Stimulated activated CD4-positive, alpha-beta T cell treated with anti-CD3 and anti-CD28 coated beads, Interleukin-1b, Interleukin-23, amount 100 ng/mL, for 4 hours (primary cell): ENCODE measurements at places on chromosomes 2 and 18.

- DNase-seq, result no peak
These were observed 349.7 kb upstream of the ST6GAL2 start for GRCh38 chr2:107235491-107236254.

DNA sequence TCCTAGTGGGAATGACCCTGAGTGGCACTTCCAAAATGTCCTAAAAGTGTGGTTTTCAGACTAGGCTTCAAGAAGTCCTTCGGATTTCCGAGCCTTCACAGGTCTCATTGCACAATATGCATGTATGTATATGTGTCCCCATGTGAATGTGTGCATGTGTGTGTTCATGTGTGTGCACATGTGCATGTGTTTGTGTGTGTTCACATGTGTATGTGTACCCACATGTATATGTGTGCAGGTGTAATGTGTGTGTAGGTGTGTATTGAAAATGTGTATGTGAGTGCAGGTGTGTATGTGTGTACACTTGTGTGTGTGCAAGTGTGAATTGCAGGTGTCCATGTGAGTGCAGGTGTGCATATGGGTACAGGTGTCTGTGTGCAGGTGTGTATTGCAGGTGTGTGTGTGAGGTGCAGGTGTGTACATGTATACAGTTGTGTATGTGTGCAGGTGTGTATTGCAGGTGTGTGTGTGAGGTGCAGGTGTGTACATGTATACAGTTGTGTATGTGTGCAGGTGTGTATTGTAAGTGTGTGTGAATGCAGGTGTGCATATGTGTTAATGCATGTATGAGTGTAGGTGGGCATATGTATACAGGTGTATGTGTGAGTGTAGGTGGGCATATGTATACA lies 124.4 kb upstream of the EPB41L3 start:
- DNase-seq, result no peak

GRCh38 chr2:224208007-224208406 lies 168.9 kb upstream of the SERPINE2 start:
- no peak for DNase-seq

- no peak for DNase-seq
These were observed 124.6 kb upstream of the TTC39C start for GRCh38 chr18:23889907-23890306.

GRCh38 chr2:167827352-167828097 lies 419.9 kb downstream of the STK39 start:
- no peak for DNase-seq

DNA sequence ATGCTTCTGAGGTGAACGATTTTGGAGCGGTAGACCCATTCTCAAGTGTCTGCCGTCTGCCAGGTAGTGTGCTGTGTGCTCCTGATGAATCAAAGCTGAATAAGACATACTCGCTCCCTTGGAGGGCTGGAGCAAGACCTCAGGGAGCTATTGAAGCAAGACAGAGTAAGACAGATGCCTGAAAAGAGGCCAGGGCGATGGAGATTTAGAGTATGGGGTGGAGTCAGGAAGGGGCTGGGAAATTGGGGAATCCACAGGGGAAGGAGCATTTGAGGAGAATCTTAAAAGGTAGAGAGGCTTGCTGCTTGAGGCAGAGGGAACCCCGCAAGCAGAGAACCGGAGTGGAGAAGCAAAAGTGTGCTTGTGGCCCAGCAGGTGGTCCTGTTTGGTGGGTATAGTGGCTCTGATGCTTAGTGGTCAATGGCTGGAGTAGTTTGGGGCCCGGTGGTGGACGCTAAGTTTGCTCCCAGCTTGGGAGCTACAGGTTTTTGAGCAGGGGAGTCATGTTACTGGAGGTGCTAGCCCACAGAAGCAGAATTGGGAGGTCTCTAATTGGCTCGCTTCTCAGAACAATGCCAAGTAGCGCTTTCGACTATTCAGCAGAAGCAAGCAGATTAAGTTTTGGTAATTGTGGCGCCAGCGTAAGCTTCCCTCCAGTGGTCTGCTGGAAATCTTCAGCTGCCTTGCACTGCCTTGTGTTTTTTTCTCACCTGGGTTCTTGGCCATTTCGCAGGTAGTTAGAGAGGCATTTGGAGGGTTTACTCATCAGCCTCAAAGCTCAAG lies 2.0 kb downstream of the CNNM4 start:
- DNase-seq, result no peak

DNA sequence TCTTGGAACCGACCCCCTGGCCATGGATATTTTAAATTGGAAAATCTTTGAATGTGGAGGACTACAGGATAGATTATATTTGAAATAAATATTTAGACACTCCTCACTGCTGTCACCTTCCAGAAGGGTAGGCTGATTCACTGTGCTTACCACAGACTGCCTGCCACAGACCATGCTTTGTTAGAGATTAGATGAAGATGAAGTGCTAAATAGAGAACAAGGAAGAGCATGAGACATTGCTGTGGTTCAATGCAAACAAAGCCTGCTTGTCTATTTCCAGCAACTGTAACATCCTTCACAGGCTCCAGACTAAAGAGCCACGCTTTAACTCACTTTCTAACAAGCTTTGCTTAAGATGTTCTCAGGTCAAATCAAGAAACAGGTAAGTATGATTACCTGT lies 81.0 kb upstream of the TMEM17 start:
- DNase-seq, result no peak

DNA sequence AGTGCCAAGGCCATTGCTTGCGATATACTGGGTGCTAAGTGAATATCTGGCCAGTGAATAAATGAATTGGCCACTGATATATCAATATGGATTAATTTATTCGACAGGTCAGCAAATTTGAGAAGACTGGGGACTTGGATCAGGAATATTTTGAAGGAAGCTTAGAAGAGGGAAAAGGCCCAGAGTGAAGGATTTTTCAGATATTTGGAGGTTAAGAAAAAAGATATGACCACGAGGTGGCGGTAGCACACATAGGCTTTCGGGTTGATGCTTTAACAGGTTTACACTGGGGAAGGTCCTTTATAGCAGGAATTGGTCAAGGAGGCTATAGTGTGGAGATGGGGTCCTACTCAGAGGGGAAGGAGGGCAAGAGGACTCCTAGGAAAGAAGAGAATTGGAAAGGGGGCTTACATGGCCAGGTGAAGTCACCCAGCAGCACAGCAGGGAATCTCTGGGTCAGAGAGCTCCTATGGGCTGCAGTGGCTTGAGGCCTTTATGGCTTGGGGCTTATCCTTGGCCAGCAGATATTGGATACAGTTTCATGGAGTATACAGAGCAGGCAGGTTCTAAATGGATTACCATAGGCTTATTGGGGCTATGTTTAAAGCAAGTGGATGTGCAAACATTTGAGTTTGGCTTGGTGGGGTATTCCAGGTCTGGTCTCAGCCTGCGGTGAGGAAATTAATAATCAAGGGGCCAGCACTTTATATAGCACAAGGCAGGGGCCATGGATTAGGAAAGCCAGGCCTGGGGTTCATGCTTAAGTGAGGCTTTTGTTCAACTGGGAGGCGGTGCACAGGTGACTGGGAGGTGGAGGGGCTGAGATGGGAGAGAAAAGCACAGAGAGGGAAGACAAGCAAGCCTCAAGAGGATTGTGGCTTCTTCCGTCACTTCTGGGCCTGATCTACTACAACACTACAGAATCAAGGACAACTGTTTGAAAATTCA lies 9.7 kb downstream of the IL1RN start:
- peak; percentile 45 for DNase-seq

DNA sequence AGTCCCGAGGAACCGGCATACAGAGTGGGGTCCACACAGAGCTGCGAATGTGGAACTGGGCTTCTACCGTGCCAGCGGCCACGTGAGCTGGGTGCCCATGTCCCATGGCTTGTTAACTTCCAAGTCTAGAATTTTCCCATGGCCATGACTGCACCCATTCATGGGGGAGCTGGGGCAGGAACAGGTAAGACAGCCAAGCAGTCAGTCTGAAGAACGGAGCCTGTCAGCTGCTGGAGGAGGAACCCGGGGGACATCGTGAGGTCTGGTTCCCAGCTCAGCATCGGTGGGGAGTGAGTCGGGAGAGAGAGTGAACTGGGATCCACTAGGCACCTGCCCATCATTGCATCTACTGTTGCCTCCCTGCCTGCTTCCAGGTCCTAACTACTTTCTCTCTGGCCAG lies 86.9 kb downstream of the SH3RF3 start:
- no peak for DNase-seq

DNA sequence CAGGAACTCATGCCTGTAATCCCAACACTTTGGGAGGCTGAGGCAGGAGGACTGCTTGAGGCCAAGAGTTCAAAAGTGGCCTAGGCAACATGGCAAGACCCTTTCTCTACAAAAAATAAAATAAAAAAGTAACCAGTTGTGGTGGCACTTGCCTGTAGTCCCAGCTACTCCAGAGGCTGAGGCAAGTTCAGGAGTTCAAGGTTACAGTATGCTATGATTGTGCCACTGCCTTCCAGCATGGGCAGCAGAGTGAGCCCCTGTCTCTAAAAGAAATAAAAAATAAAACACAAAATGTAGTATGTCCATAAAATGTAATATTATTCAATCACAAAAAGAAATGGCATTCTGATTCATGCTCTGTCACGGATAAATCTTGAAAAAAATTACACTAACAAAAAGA lies 11.9 kb downstream of the INO80C start:
- DNase-seq, result no peak

DNA sequence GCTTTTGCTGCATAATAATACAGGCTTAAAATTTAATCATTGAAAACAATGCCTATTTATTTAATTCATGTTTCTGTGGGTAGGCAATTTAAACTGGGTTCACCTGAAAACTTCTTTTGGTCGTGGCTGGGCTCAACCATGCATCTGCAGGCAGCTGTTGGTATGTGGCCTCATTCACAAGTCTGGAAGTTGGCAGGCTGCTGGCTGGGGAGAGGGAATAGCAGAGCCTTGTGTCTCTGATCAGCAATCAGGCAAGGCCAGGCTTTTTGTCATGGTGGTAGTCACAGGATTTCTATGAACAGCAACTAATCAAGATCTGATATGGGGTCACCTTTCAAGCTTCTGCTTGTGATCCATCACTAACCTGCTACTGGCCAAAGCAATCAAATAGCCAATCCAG lies 130.1 kb upstream of the KCNJ3 start:
- DNase-seq, result no peak

DNA sequence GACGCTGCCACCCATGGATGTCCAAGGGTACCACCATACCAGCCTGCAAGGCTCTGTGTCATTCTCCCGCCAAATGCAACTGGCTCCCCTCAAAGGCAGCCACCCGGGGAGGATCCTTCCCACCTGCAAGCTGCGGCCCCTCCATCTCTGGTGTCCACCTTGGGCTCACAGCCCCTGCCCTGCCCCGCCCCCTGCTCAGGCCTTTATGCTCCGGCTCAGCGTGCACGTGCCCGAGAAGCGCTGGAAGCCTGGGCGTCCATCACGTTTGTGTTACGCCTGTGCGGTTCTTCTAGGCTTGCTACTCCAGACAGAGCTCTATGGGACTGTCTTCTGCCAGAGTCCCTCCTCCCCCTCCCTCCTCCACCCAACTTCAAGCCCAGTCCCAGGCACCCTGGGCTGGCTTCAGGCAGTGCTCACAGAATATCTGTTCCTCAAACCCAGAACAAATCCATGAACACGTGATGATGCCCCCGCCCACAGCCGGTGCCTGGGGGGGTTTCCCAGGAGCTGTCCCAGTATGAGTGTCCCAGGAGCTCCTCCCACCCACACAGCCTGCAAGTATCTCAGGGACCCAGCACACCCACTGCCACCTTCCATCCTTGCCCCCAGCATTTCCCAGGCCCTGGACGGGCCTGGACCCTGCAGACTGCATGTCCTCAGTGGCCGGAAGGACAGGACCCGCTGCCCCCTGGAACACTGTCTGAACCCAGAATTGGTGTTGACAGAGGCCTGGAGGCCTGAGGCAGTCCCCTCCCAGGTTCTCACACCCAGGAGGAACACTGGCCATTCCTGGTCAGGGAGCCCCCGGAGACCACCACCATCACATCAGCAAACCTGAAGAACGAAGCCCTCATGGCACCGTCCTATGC lies 30.3 kb downstream of the KIF1A start:
- no peak for DNase-seq

DNA sequence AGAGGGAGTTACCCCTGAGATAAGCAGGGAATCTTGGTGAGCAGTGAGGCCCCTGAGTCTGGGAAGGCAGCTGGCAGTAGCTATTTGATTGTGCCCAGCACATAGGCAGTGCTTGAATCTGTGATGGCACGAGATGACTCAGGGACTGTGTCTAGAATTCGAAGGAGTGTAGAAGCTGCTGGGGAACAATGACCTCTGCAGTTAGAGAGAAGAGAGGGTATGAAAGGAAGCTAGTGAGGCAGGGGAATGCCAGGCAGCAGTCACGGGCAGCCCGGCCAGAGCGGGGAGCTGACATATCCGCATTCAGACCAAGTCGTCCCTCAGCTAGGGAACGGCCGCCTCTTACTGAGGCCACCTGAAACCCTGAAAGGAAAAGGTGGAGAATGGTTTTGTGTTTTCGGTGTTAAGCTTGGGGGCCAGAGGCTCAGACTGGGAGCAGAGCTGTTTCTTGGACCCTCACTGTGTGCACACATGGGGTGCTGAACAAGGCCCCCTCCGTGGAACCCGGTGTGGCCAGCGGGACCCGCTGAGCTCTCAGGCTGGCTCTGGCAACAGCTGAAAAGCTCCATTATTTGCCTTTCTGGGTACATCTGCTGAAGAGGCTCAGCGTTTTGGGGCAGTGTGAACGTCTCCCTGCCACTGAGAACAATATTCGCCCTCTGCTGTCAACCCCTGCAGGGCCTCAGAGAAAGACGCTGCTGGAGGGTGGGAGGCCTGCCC lies 32.9 kb downstream of the ARHGEF4 start:
- no peak for DNase-seq

GRCh38 chr18:8868276-8868675 lies 162.9 kb downstream of the MTCL1 start:
- DNase-seq, result no peak

GRCh38 chr2:102801098-102801718 lies 39.4 kb downstream of the TMEM182 start:
- no peak for DNase-seq

DNA sequence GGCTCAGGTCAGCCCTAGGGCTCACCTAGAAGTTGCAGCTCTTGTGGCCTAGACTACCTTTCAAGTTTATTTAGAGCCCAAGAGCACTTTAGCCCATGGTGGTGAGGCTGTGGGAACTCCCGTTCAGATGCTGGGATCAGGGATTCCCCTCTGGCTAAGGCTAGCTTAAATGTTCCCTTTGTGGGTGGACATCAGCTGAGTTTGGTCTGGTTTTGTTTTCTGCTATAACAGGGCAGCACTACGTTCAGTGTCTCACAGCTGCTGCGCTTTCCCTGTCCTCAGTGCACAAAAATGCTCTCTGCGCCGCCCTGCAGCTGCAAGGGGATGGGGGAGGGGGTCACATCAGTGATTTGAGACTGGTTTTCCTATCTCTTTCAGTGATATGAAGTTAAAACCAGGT lies 170.5 kb upstream of the KCNJ3 start:
- no peak for DNase-seq

- no peak for DNase-seq
These were observed 1695.8 kb upstream of the PIK3C3 start for GRCh38 chr18:40259115-40259835.

GRCh38 chr2:142127248-142127647 lies 3.6 kb downstream of the LRP1B start:
- no peak for DNase-seq
